Stimulated activated CD8-positive, alpha-beta memory T cell treated with anti-CD3 and anti-CD28 coated beads, Interleukin-7, amount 100 ng/mL, for 1 hour (primary cell): ENCODE measurements at places on chromosomes 16 and 17.

GRCh38 chr17:41448506-41448905, 7.7 kb upstream of the KRT38 start:
- DNase-seq = no peak

GRCh38 chr17:1027044-1027443, 30.1 kb downstream of the TIMM22 start:
- no peak for DNase-seq

DNA sequence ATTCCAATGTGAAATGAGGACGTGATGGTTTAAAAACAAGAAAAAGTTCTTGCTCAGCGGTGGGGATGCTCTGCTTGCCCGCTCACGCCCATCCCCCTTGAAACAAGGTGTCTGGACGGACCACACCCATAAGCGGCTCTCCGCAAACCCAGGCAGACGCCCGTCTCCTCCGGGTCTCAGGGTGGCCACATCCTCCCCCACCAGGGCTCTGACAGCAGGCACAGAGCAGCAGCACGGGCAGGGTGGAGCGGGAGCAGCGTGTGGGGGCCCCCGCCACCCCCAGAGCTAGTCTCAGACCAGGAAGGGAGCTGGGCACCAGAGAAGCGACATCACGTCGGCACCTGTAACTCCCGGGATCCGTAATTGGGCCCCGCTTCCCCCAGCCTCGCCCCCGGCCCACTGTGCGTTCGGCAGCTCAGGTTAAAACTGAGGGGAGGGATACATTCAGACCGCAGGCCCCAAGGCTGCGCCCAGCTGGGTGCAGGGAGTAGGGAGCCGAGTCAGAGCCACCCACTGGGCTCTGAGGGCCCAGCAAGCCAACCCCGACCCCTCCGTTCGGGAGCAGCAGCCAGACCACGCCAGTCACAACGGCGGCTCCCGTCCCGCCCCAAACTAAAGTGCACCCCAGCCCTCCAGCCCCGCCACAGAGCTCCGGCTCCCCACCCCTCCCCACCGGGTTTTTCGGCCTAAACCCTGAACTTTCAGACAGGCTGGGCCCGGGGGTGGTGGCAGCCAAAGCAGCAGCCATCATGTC, 22.0 kb downstream of the CLUH start:
- no peak for DNase-seq

GRCh38 chr16:67562918-67563707, 787 bp downstream of the CTCF start:
- DNase-seq = peak; percentile 30

- no peak for DNase-seq
These were observed 321.8 kb downstream of the HS3ST3B1 start for GRCh38 chr17:14622615-14623101.

GRCh38 chr17:8713878-8714277, 30.8 kb downstream of the CCDC42 start:
- DNase-seq = no peak

DNA sequence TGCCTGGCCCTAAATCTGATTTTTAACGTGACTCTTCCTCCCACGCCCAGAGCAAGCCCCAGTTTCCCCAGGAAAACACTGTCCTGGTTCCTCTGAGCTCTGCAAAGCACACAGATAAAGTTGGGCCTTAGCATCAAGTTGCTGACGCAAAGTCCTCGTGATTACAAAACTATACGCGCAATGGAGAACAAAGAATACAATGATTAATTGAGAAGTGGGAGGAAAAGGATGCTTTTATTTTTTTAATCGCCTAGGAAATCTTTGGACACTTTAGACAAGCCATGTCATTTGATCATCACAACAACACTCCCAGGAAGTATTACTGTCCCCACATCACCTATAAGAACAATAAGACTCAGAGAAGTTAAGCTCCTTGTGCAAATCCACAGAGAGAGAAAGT, 30.5 kb upstream of the CES5A start:
- DNase-seq = no peak

- no peak for DNase-seq
These were observed 14.7 kb upstream of the KLHDC4 start for GRCh38 chr16:87780385-87780989.

DNA sequence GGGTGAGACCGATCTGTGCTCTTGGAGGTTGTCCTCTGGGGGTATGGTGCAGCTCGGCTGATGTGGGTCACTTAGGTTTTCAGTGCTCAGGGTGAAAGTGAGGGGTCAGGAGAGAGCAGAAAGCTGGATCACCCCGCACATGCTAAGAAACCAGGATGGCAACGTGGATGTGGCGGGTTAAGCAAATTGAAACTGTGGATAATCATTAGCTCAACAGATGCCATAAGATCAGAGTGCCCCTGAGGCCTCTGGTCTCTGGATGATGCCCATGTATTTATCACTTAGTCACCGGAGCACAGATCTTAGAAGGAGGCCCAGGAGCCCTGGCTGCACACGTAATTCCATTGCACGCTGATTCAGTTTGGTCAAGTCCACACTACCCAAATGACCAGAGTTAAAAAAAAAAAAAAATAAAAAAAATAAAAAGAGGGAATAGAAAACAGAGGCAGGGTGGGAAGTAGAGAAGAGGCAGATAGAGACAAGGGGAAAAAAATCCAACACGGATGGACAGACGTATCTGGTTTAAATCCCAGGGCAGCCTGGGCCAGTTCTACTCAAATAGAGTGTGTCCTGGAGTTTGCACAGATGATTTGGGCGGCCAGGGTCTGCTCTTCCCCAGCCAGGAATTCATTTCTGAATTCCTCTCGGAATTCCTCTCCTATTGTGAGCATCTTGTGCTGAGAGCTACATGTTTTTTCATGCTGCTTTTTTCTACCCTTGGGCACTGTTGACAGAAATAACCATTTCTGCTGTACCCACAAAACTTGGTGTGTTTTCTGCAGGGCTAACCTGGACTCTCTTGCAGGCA, 378.3 kb downstream of the CPPED1 start:
- no peak for DNase-seq

GRCh38 chr17:18324140-18325050, 9.3 kb downstream of the SMCR8 start:
- no peak for DNase-seq

DNA sequence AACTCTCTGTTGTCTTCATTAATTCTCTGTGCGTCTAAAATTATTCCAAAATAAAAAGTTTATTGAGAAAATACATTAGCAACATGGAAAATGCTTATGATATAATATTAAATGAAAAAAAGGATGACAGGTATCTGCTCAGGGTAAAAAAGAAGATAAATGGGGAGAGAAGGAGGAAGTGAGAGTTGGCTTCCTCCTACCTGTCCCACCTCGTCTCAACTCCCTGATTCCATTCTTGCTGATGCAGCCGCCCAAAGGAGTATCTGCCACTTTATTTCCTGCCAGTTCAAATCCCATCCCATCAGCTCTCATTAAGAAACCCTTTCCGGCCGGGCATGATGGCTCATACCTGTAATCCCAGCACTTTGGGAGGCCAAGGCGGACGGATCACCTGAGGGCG, 72.5 kb upstream of the ALOX12 start:
- no peak for DNase-seq

DNA sequence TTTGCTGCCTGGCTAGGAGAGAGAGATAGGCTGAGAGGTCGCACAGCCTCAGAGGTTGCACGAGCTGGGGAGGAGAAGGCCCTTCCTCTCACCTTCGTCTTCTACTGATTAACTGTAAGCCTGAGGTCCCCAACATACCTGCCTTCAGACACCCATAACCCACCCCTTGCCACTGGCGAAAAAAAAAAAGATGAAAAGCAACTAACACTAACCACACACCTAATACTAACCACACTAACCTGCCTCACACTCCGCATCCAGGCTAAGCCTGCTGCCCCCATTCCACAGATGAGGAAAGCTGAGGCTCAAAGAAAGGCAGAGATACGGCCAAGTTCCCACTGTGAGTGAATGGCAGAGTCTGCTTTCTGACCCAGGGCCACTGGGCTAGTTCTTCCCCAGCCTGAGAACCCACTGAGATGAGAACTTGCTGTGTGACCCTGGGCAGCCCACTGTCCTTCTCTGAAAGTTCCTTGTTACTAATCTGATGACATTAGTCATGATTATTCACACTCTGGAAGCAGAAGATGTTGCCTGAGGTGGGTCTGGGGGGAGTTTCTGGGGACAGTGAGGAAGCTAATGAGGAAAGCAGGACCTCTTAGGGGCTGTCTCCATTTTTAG, 4.6 kb downstream of the IL21R start:
- no peak for DNase-seq

GRCh38 chr16:74605332-74605731, 1.6 kb downstream of the GLG1 start:
- no peak for DNase-seq

DNA sequence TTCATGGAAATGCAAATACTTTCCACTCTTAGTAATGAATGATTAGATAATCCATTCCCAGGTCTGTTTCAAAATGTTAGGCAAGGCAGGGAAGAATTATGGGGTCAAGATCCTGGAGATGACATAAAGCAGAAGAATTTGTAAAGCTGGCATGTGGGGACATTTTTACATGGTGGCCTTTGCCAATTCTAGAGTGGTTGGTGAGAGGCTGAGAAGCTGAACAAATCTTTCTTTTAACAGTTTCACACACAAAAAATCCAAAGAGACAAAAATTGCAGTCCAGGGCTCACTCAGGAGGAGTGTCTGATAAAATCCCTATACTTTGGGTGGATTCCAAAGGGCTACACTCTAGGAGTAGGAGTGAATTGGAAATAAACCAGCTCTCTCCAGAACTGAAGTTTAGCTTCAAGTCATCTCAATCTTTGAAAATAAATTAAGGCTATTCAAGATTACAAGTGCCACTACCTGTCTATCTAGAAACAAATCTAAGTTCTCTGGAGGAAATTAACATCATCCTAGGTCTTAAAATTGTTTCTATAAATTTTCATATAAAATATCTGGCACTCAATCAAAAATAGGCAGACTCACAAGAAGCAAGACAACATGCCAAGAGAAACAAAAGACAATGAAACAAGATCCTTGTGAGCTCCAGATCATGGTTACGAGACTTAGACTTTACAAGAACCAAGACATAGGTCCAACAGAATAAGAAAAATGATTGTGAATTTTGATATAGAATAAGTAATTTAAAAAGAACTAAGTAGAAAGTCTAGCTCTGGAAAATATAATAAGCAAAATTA, 113.0 kb upstream of the AXIN2 start:
- DNase-seq = no peak

GRCh38 chr17:37359682-37360188, 16.1 kb upstream of the C17orf78 start:
- DNase-seq = no peak

DNA sequence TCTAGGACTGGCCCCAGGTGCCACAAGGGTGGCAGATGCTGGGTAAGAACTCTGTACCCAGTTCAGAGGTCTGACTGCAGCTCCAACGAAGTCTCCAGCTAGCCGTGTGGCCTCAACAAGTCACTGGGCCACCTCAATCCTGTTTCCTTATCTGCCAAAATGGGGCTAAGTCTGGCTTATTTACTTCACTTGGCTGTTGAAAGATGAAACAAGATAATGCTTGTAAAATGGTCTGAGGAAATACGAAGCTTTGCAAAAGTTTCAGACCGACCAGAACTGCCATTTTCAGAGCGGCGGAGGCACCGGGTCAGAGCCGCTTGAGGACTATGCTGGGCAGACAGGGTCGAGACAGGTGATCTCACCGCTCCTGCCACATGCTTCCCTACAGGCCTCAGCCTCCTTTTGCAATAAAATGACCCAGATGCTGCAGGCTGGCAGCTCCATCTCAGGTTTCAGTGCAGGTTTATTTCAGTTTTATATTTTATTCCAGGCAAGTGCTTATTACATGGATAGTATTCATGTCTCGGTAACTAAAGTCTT, 17.2 kb downstream of the MNT start:
- DNase-seq = no peak

DNA sequence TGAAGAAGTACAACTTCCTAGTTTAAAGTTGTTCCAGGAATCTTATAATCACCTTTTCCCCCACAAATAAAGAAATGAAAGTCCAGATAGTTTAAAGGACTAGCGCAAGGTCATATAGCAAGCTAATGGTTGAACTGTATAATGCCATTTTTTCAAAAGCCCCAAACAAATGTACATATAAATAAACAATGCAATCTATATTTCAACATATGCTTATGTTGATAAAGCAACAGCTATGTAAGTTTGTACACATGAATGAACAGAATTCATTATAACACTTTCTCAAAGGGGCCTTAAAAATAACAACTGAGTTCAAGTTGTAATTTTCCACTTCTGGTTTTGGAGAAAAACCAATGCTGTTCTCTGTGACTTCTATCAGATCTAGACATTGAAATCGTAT, 1628.6 kb downstream of the CDH8 start:
- DNase-seq = no peak

GRCh38 chr16:4382795-4383357, 11.2 kb downstream of the VASN start:
- no peak for DNase-seq

DNA sequence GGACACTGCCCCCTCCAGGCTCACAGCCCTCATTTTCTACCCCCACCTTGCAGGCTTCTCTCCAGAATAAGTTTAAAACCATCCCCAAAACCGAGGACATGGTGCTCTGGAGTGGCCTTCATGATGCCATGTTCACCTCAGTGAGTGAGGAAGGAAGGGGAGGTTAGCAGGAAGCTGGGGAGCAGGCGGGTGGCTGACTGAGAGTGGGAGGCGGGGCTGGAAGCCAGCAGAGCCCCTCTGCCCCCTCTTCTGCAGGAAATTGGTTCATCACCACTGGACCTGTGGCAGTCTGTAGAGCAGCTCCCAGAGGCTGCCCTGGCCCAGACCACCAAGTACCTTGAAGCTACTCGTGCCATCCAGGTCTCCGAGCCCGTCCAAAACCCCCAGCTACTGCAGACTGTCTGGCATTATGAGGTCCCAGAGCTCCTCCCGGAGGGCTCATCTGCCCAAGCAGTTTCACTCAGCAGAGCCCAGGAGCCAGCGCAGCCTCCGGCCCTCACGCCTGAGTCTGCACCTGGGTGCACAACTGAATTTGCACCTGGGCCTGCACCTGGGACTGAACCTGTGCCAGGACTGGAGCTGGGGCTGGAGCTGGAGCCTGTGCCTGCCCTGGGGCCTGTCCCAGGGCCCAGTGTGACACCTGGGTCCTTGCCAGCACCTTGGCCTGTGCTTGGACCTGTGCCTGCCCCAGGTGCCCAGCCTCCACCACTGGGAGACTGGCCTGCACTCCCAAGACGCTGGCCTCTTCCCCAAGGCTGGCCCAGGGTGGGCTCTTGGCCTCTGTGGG, 19.0 kb downstream of the C16orf96 start:
- no peak for DNase-seq

- no peak for DNase-seq
These were observed 4.4 kb upstream of the HEATR3 start for GRCh38 chr16:50061326-50061725.

DNA sequence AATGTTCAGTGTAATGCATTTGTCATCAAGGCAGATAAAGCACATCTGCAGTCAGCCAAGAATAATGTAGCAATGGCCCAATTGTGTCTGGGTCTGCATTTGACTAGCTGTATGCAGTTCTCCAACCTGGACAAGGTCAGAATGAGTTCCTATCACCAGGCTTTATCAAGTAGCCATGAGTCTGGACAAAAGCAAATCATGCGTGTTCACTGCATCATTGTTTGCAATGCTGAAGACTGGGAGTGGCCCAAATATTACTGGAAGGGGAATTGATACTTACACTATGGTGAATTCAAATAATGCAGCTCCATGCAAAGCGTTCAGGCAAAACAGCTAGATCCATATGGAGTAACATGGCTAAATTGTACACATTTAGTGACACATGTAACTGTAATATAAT, 250.9 kb downstream of the TOX3 start:
- DNase-seq = no peak
